ENCODE measurements at places on chromosomes 5 and 9.

GRCh38 chr9:105128908-105129600, 115.4 kb upstream of the SLC44A1 start:
- H3K36me3 ChIP-seq = no peaks in the 10 kb centered on the region
- H3K27me3 ChIP-seq = no peaks in the 10 kb centered on the region
- no peak for DNase-seq
- H3K4me1 ChIP-seq = no peaks in the 10 kb centered on the region
- H3K4me3 ChIP-seq = no peak overlapping the region

GRCh38 chr5:157516626-157517325, 56.8 kb downstream of the NIPAL4 start:
- no peak overlapping the region for H3K4me3 ChIP-seq
- H3K27me3 ChIP-seq = no peaks in the 10 kb centered on the region
- no peaks in the 10 kb centered on the region for H3K36me3 ChIP-seq
- no peak for DNase-seq

GRCh38 chr9:86353655-86354010, 577 bp downstream of the TUT7 start:
- H3K27me3 ChIP-seq = no peaks in the 10 kb centered on the region
- H3K27ac ChIP-seq = peak overlapping the region; percentile 98
- peaks cover 37% of the 10 kb centered on the region for H3K4me1 ChIP-seq
- peak; percentile 80 for DNase-seq
- H3K4me3 ChIP-seq = peak overlapping the region; percentile 100
- no peaks in the 10 kb centered on the region for H3K36me3 ChIP-seq

GRCh38 chr9:116070256-116070914, 83.2 kb upstream of the PAPPA start:
- H3K4me1 ChIP-seq = no peaks in the 10 kb centered on the region
- no peak for DNase-seq
- no peak overlapping the region for H3K27ac ChIP-seq
- no peaks in the 10 kb centered on the region for H3K27me3 ChIP-seq

GRCh38 chr5:76269932-76270610, 133.0 kb upstream of the IQGAP2 start:
- no peak overlapping the region for H3K27ac ChIP-seq
- H3K36me3 ChIP-seq = no peaks in the 10 kb centered on the region
- H3K27me3 ChIP-seq = no peaks in the 10 kb centered on the region
- no peak for DNase-seq
- no peaks in the 10 kb centered on the region for H3K4me1 ChIP-seq

- no peak overlapping the region for H3K27ac ChIP-seq
- H3K27me3 ChIP-seq = no peaks in the 10 kb centered on the region
- H3K36me3 ChIP-seq = no peaks in the 10 kb centered on the region
- H3K4me1 ChIP-seq = no peaks in the 10 kb centered on the region
Observed at GRCh38 chr5:32017692-32018367, 156.3 kb downstream of the GOLPH3 start.

- no peaks in the 10 kb centered on the region for H3K36me3 ChIP-seq
- H3K4me1 ChIP-seq = no peaks in the 10 kb centered on the region
- DNase-seq = no peak
Observed at GRCh38 chr9:70228118-70228517, 30.7 kb upstream of the SMC5 start.

GRCh38 chr9:86764221-86764624, 183.1 kb downstream of the GAS1 start:
- no peaks in the 10 kb centered on the region for H3K27me3 ChIP-seq
- DNase-seq = no peak
- no peaks in the 10 kb centered on the region for H3K36me3 ChIP-seq
- no peaks in the 10 kb centered on the region for H3K4me1 ChIP-seq
- no peak overlapping the region for H3K4me3 ChIP-seq
- no peak overlapping the region for H3K27ac ChIP-seq

DNA sequence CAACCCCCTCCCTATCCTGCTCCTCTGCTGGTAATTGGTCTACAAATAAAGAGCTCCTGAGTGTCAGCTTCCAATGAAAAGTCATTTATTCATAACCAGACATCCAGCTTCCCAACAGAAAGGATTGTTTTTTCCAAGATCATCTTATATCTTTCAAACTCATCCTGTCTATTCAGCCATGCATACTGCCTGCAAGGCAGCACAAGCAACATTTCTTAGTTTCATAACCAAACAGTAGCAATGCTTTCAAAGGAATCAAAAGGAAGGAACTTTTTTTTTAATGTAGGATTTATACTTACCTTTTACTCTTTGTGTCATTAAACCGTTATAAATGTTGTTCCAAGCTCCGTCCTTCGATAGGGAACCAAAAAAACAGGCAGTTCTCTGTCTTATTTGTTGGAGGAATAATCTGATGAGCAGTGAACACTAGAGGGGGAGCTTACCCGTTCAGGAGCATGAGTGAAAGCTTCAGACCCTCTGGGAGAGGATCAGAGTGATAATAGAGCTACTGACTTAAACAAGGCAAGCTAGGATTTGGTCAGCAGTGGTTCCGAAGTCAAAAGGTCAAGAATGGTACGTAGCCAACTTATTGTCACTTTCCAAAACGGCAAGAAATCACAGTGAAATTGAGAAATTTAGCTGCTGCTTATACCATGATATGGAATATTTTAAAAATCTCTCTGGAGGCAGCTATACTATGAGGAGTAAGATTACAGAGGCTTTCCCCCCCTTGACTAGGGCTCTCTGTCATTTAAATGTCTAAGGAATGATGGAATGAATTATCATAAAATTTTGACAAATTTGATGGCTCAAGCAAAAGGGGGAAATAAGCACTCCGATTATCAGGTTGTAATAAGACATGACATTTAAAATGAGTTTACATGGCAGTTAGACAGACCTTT, 892.9 kb downstream of the NR2F1-AS1 start:
- peak overlapping the region; percentile 6 for H3K4me3 ChIP-seq
- no peak for DNase-seq
- H3K36me3 ChIP-seq = no peaks in the 10 kb centered on the region

DNA sequence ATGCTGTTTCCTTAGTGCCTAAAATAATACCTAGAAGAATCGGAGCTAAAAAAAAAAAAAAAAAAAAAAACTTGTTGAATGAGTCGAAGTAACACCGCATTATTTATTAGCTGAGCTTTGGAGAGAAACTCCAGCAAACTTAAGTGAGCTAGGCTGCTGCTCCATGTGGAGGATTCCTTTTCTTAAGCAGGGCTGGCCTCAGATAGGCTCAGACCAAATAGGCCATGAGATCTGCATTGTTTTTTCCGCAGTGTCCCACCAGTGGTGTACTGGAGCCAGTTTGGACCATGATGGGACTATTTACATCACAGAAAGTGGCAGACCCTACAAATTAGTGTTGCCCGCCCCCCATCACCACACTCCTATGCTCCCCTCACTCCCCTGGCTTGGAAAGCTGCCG, 341.4 kb downstream of the DTWD2 start:
- no peaks in the 10 kb centered on the region for H3K36me3 ChIP-seq
- no peak for DNase-seq
- no peak overlapping the region for H3K4me3 ChIP-seq
- no peak overlapping the region for H3K27ac ChIP-seq
- no peaks in the 10 kb centered on the region for H3K27me3 ChIP-seq
